ENCODE measurements at places on chromosomes 6 and 20.

- no peaks in the 10 kb centered on the region for H3K27me3 ChIP-seq
- no peaks in the 10 kb centered on the region for H3K36me3 ChIP-seq
- H3K4me1 ChIP-seq = peaks cover 23% of the 10 kb centered on the region
- DNase-seq = no peak
Measured at GRCh38 chr20:53080969-53081871, 109.1 kb downstream of the TSHZ2 start.

- H3K27ac ChIP-seq = no peak overlapping the region
- no peak overlapping the region for H3K4me3 ChIP-seq
- no peaks in the 10 kb centered on the region for H3K4me1 ChIP-seq
- DNase-seq = no peak
- H3K27me3 ChIP-seq = no peaks in the 10 kb centered on the region
- H3K36me3 ChIP-seq = no peaks in the 10 kb centered on the region
Measured at GRCh38 chr6:52253494-52253893, 9.2 kb upstream of the IL17F start.

- no peak overlapping the region for H3K27ac ChIP-seq
- DNase-seq = peak; percentile 22
- no peaks in the 10 kb centered on the region for H3K4me1 ChIP-seq
- H3K4me3 ChIP-seq = no peak overlapping the region
Measured at GRCh38 chr6:118618676-118619377, 32.6 kb downstream of the CEP85L start.

GRCh38 chr20:39036851-39037250 is 74.7 kb downstream of the DHX35 start:
- no peaks in the 10 kb centered on the region for H3K4me1 ChIP-seq
- H3K36me3 ChIP-seq = no peaks in the 10 kb centered on the region
- no peak overlapping the region for H3K27ac ChIP-seq
- no peaks in the 10 kb centered on the region for H3K27me3 ChIP-seq

- H3K4me3 ChIP-seq = no peak overlapping the region
- no peak for DNase-seq
- H3K27ac ChIP-seq = no peak overlapping the region
- no peaks in the 10 kb centered on the region for H3K4me1 ChIP-seq
- H3K27me3 ChIP-seq = no peaks in the 10 kb centered on the region
Measured at GRCh38 chr6:119116712-119117281, 38.3 kb upstream of the FAM184A start.

GRCh38 chr6:78810146-78810545 is 57.2 kb upstream of the IRAK1BP1 start:
- no peaks in the 10 kb centered on the region for H3K4me1 ChIP-seq
- no peaks in the 10 kb centered on the region for H3K27me3 ChIP-seq
- no peak overlapping the region for H3K4me3 ChIP-seq
- no peak overlapping the region for H3K27ac ChIP-seq

GRCh38 chr20:60262967-60263603 is 304.9 kb downstream of the CDH26 start:
- no peaks in the 10 kb centered on the region for H3K27me3 ChIP-seq
- no peak overlapping the region for H3K4me3 ChIP-seq
- no peak overlapping the region for H3K27ac ChIP-seq

DNA sequence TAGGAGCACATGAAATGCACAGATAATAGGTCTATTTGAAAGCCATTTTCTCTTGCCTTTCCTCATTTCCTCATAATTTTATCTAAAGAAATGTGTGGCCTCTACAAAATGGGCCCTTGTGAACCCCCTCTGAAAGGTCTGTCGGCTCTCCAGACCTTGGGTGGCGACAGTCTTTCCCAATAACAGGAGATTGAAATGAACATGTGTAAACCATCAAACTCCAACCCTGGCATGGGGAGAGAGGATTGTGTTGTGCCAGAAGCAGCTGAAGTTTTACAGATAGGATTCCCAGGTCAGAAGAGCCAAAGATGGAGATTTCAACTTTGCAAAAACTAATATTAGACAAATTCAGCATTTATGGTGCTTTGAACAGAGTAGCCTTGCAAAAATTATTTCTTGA is 277.1 kb upstream of the ECI2 start:
- H3K4me1 ChIP-seq = no peaks in the 10 kb centered on the region
- H3K27ac ChIP-seq = no peak overlapping the region
- no peaks in the 10 kb centered on the region for H3K36me3 ChIP-seq
- H3K27me3 ChIP-seq = no peaks in the 10 kb centered on the region

GRCh38 chr20:7702141-7702540 is 238.1 kb downstream of the HAO1 start:
- H3K4me3 ChIP-seq = no peak overlapping the region
- H3K36me3 ChIP-seq = no peaks in the 10 kb centered on the region
- DNase-seq = no peak
- no peaks in the 10 kb centered on the region for H3K4me1 ChIP-seq
- no peaks in the 10 kb centered on the region for H3K27me3 ChIP-seq

DNA sequence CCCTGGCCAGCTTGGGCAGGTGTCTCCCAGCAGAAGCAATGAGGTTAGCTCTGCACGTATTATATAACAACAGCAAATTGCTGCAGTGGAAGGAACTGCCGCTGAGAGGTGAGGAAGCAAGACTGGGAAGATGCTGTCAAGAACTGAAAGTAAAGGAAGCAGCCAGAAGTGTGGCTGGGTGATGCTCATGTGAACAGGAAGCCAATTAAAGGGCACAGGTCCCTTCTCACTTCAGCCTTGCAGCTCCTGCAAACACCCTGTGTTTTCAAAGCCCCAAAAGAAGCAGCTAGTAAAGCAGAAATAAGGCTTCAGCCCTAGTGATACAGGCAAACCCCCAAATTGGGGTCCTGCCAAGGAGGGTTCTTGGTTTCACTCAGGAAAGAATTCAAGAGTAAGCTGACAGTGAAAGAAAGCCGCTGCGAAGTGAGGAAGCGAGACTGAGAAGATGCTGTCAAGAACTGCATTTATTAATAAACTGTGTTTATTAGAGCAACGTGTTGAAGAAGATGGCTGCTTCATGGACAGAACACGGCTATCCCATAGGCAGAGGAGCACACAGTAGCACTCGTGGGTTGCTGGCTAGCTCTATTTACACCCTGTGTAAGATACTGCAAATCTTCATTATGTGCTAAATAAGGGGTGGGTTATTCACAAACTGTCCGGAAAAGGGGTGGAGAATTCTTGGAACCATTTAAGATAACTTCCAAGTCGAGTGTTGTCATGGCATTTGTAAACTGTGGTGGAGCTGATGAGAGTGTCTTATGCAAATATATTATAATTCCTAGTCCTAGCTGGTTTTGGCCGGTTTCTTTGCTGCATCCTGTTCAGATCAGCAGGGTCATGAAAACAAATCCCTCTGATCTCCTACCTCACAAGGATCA is 152.2 kb downstream of the LINC00237 start:
- H3K36me3 ChIP-seq = no peaks in the 10 kb centered on the region
- H3K4me3 ChIP-seq = no peak overlapping the region
- no peak overlapping the region for H3K27ac ChIP-seq
- no peak for DNase-seq

GRCh38 chr6:131740161-131740560 is 29.3 kb upstream of the CTAGE9 start:
- no peak for DNase-seq
- H3K27me3 ChIP-seq = no peaks in the 10 kb centered on the region
- no peak overlapping the region for H3K27ac ChIP-seq
- H3K4me3 ChIP-seq = no peak overlapping the region

Measured in ovary (tissue), 10 donors.